ENCODE measurements at places on chromosomes 13 and 19. TPM values are rescaled to one million over a fixed set of nuclear protein-coding genes. Genes with fewer than 3 reads are reported as not detected.

- no peak overlapping the region for H3K27ac ChIP-seq
- DNase-seq, result no peak
- no peak overlapping the region for H3K4me3 ChIP-seq
- no peaks in the 10 kb centered on the region for H3K27me3 ChIP-seq
These were observed 200.2 kb downstream of the DCLK1 start for GRCh38 chr13:35930665-35931631.

DNA sequence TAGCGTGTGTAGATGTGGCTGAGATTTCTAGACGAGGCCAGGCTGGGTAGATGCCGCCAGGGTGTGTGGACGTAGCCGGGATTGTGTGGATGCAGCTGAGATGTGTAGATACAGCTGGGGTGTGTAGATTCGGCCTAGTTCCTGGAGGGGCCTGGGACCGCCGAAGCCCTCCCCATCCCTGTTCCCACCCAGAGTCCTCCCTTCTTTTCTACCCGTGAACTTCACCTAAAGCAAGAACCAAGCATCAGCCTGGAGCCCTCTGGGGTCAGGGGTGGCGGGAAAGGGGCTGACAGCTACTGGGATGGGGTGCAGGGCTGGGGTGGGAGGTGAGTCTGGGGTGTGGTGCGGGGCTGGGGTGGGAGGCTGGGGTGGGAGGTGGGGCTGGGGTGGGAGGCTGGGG, 768 bp downstream of the TMPRSS9 start:
- H3K4me1 ChIP-seq, result peaks cover 5% of the 10 kb centered on the region
- no peak overlapping the region for H3K4me3 ChIP-seq
- DNase-seq, result no peak
- H3K27ac ChIP-seq, result no peak overlapping the region
- no peaks in the 10 kb centered on the region for H3K36me3 ChIP-seq

DNA sequence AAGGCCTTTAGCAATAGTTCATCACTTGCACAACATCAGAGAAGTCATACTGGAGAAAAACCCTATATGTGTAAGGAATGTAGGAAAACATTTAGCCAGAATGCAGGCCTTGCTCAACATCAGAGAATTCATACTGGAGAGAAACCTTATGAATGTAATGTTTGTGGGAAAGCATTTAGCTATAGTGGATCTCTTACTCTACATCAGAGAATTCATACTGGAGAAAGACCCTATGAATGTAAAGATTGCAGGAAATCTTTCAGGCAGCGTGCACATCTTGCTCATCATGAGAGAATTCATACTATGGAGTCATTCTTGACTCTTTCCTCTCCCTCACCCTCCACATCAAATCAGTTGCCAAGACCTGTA, 19.8 kb downstream of the ZNF583 start:
- no peak overlapping the region for H3K4me3 ChIP-seq
- H3K36me3 ChIP-seq, result peaks cover 10% of the 10 kb centered on the region
- no peak overlapping the region for H3K27ac ChIP-seq
- no peak for DNase-seq
- no peaks in the 10 kb centered on the region for H3K4me1 ChIP-seq
- no peaks in the 10 kb centered on the region for H3K27me3 ChIP-seq

Gene ZNF260
- polyA plus RNA-seq, result 1.2 TPM

DNA sequence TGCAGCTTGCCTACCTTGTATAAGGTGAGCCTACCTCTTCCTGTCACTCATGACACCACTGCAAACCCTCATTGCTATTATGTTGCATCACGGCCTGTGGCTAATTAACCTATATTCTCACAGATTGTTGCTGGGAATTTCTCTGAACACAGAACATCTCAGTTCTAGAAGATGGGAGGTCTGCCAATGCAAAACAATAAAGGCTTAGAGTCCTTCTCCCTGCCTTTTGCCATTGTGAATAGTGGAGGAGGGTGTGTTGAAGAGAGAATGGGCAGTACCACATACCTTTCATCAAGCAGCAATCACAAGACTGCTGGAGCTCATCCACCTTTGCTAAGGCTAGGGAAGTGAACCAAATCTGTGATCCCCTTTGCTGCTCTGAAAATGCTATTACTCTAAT, 34.4 kb downstream of the WDFY2 start:
- H3K4me1 ChIP-seq, result no peaks in the 10 kb centered on the region
- H3K4me3 ChIP-seq, result no peak overlapping the region
- no peaks in the 10 kb centered on the region for H3K36me3 ChIP-seq
- no peak overlapping the region for H3K27ac ChIP-seq
- H3K27me3 ChIP-seq, result no peaks in the 10 kb centered on the region

- peaks cover 45% of the 10 kb centered on the region for H3K4me1 ChIP-seq
- peak; percentile 96 for DNase-seq
- H3K4me3 ChIP-seq, result peak overlapping the region; percentile 82
- H3K36me3 ChIP-seq, result no peaks in the 10 kb centered on the region
- no peaks in the 10 kb centered on the region for H3K27me3 ChIP-seq
These were observed 603 bp downstream of the RFX1 start for GRCh38 chr19:14005349-14006084.

GRCh38 chr13:99922631-99923404, 48.7 kb downstream of the ZIC5 start:
- H3K4me3 ChIP-seq, result no peak overlapping the region
- no peak overlapping the region for H3K27ac ChIP-seq
- H3K4me1 ChIP-seq, result no peaks in the 10 kb centered on the region
- H3K27me3 ChIP-seq, result peaks cover 39% of the 10 kb centered on the region
- H3K36me3 ChIP-seq, result no peaks in the 10 kb centered on the region

Gene SERP2
- 1.4 TPM for polyA plus RNA-seq

- H3K4me1 ChIP-seq, result no peaks in the 10 kb centered on the region
- no peaks in the 10 kb centered on the region for H3K27me3 ChIP-seq
- no peak for DNase-seq
- H3K4me3 ChIP-seq, result no peak overlapping the region
- H3K27ac ChIP-seq, result no peak overlapping the region
These were observed 39.6 kb downstream of the LHFPL6 start for GRCh38 chr13:39563470-39563735.

GRCh38 chr13:37142877-37143276, 37.4 kb upstream of the CSNK1A1L start:
- no peak for DNase-seq
- no peak overlapping the region for H3K27ac ChIP-seq
- no peaks in the 10 kb centered on the region for H3K4me1 ChIP-seq
- H3K36me3 ChIP-seq, result no peaks in the 10 kb centered on the region
- H3K4me3 ChIP-seq, result no peak overlapping the region

- H3K4me1 ChIP-seq, result no peaks in the 10 kb centered on the region
- no peak overlapping the region for H3K4me3 ChIP-seq
- DNase-seq, result no peak
- H3K36me3 ChIP-seq, result no peaks in the 10 kb centered on the region
- H3K27ac ChIP-seq, result no peak overlapping the region
These were observed 36.5 kb upstream of the HMGB1 start for GRCh38 chr13:30502237-30502636.

Measured in psoas muscle (tissue), 8 donors.